RPMI8226 (cell line): ENCODE measurements at places on chromosomes 12 and 14.

DNA sequence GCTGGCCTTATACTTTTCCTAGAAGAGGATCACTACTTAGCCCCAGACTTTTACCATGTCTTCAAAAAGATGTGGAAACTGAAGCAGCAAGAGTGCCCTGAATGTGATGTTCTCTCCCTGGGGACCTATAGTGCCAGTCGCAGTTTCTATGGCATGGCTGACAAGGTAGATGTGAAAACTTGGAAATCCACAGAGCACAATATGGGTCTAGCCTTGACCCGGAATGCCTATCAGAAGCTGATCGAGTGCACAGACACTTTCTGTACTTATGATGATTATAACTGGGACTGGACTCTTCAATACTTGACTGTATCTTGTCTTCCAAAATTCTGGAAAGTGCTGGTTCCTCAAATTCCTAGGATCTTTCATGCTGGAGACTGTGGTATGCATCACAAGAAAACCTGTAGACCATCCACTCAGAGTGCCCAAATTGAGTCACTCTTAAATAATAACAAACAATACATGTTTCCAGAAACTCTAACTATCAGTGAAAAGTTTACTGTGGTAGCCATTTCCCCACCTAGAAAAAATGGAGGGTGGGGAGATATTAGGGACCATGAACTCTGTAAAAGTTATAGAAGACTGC lies 1.5 kb downstream of the MGAT2 start:
- no peak for DNase-seq

DNA sequence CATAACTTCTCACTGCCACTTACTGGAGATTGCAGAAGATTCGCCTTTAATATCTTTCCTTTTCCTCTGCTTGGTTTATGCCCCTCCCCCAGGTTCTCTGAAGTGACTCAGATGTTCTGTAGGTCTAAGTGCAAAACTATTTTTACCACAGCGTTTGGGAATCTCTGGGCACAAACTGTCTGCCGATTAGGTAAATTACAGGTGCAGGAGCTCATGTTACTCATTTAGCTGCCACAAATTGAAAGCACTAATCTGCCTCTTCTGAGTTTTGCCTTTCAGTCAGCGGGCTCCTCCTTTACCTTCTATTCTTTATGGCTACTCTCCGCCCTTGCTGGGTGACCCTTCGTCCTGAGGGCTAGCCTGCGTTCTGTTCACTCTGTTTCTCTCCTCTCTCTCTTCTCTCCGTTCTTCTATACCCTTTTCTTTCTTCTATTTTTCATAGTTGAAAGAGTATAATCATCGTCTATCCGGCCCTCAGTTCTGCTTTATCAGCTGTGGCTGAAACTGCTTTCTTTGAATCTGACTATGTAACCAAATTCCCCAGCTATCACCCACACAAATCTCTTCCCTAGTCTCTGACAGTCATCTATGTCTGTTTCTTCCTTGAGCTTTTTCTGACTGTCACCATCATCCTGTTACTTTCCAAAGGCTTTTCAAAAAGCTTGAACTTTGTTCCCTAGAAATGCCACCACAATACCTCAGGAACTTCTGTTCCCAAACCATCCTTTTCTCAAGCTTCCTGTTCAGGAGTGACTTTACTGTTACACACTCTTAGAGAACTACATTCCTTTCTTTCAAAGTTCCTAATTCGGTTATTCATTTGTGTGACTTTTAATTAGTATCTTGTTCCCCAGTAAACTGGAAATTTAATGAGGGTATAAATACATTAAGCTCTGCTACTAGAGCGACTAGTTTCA lies 4.3 kb upstream of the MYF6 start:
- peak; percentile 81 for DNase-seq

DNA sequence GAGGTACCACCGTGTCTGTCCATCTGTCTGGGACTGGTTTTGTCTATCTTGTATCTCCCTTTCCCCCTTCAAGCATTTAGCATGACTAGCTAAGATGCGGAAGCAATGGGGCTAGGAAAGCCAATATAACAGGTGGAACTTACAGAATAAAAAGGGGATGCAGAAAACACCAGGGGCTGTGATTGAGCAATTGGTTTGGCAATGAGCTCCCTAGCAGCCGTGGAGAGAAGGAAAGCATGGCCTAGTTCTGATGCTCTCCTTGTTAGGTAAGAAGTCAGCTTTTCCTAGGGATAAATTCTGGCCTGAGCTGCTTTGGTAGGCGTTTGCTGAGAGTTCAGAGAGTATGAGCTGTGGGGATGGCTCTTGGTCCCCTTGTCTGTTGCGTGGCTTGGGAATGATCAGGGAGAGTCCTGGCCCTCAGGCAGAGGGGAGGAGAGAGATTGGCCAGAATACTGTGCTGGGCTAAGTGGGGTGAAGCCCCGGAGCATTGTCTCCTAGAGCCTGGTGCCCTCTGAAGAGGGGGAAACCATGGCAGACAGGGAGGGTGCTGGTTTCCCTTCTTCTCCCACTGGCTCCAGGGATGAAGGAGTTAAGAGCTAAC lies 7.1 kb downstream of the SETD1B start:
- DNase-seq: no peak

- DNase-seq: no peak
Measured at GRCh38 chr14:103858063-103858781, 10.8 kb upstream of the PPP1R13B start.

DNA sequence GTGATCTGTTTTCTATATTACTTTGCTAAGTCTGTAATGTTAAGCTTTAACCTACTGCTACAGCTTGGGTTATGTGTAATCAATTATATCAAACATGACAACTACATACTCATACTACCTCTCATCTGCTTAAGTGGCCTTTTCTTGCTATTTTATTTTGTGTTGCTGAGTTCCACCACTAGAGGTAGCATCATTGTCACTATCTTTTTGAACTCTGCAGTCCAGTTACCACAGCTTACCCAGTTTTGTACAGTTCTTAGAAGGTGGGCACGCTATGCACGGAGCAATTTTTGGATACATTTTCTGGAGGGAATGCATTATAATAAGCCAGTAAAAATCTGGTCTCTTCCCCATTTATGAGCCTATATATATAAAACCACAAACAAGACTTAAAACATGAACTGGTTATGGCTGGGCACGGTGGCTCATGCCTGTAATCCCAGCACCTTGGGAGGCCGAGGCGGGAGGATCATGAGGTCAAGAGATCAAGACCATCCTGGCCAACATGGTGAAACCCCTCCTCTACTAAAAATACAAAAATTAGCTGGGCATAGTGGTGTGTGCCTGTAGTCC lies 48.5 kb downstream of the SAV1 start:
- DNase-seq: peak; percentile 19

DNA sequence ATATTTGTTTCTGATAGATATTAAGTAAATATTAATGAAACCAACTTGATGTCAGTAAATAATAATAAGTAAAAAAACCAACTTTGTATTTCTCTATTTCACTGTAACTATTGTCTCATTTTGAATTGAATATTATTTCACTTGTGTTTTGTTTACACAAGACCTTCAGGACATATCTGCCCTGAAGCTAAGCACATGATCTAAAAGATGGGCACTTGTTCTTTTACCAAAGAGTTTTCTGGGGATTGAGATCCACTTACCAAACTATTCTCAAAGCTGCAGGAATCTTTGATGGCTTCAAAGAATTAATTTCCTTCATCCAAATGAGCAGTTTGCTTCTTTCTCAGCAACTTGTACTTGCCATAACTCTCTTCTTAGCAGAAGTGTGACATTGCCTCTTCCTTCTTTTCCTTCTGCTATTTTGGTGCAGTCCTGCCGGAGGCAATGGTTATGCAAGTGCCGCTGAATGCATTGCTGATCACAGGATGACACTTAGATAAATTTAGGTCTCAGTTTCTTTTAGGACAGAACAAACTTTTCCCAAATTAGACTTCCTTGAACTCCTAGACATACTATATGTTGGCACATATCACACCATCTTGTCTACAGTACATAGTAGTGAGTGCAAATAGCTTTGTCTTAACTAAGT lies 9.2 kb downstream of the FAR2 start:
- DNase-seq: no peak

DNA sequence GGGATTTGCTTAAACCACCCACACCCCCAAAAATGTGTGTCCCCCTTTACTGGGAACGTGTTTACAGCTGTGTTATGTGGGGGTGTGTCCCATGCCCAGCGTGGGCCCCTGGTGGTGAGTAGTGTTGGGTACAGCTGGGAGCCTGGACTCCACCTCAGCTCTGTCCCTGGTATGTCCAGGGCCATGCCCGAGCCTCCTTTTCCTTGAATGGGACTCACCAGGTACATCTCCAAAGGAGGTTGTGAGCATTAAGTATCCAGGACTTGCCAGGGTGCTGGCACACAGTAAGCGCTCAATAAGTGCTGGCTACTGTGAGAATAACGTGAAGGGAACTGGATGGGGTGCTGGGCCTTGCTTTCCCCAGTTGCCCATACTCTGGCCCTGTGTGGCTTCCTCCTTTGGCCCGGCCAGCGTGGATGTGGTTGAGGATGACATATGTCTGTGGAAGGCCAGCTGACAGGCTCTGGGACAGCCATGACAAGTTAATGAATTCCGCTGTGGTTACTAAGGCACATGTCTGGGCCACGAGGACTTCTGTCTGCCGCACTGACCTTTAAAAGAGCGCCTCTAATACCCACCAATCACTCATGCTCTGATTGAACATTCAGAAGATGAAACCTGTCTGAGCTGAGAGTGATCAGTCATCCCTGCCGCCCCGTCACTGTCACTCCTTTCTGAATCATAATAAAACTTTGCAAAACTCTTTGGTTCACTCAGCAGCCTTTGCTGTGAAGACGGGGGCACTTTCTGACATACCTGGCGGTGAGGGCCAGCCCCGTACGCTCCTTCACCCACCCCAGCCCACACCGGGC lies 74.7 kb downstream of the DIO3 start:
- DNase-seq: no peak

- no peak for DNase-seq
Measured at GRCh38 chr12:76259660-76260389, 88.4 kb downstream of the BBS10 start.

DNA sequence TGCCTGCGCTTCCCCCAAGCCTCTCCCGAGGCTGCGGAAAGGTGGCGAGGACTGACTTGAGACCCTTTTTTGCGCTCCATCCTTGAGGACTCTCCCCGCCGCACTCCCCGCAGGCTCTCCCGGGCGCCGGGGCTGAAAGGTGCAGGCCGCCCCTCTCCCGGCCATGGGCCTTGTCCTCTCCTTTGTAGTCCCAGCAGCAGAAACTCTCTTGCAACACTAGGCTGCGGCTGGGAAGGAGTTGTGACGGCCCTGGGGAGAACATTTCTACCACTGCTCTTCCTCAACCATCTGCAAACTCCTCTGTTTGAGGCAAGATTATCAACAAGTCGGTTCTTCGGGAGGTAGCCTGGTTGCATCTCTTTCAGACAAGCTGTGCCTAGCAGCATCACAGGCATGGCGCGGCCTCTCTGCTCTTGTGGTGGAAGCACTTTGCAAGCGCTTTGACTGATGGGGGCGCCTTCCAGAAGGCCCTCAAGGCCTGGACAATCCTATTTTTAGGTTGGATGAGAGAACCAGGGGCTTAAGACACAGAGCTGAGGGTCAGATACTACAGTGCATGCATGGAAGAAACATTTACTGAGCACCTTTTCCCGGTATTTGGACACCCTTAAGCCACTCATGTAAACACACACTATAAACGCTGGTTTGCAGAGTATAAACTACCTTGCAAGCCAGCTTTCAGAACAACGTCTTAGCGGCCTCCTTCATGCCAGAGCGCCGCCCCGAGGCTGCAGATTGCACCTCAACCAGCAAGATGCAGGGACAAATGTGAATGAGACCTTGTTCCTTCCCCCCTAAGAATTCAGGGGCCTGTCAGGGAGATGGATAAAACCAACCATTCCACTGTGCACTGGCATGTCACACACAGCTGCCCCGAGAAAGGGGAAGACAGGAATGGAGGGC lies 1.2 kb upstream of the PRIMA1 start:
- DNase-seq: no peak

DNA sequence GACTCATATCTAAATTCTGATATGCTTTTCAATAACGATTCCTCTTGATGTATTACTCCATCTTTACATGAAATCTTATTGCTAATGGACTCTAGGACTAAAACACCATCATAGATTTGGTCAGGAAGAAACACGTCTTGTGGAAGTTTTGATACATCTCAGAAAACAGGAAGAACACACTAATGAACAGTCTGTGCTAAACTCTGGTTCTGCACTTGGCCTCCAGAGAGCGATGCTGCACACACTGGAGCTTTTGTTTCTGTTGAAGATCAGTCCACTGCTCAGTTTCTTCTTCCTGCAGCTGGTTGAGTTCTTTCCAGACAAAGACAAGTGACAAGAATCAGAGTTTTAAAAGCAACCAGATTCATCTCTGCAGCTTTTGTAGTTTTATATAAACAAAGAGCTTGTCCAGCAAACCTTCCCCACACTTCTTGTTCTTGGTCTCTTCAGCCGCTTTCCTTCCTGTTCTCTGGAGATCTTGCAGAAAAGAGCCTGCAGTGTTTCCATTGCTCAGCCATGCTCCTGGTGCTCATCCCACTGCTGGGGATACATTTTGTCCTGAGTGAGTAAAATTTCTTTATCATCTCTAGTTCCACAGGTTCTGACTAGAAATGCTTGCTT lies 229.1 kb upstream of the OR4E1 start:
- DNase-seq: no peak

- DNase-seq: peak; percentile 60
Measured at GRCh38 chr12:47636908-47637780, 68.7 kb downstream of the RPAP3 start.

DNA sequence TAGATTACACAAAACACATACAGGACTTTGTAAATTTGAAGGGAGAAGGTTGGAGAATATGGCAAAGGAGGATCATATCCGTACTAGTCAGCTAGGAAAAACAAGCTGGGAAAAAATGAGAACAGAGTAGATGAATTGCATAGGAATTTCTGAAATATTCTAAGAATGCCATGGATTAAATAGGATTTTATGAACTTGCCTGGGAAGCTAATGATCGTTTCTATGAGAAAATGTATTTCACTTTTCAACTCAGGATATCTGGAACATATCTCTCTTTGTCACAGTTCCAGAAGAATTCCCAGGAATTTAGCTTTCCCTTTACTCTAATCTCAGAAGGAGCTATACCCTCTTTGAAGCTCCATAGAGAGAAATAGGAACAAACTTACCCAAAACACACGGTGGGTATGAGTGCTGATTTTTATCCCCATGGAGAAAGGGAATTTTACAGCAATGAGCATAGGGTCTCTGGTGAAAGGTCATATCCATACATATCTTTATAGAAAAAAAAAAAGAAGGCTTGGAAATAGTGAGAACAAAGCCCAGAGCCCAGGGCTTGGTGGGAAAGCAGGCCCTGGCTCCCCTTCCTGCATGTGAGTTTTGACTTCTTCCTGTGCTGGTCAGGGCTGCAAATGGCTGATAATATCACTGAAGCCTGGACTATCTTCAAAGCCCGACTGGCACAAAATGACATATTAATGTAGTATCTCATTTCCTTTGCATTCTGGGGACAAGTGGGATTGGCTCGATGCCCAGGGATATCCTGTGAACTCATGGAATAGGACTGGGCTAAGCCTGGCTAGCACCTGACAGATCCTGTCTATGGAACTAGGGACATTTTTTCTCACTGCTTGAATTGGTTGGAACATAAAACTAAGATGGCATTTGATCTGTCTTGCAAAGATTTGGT lies 136.3 kb downstream of the AEBP2 start:
- DNase-seq: no peak

GRCh38 chr14:95039259-95039992 lies 117.9 kb downstream of the DICER1 start:
- DNase-seq: no peak
